Stimulated activated CD8-positive, alpha-beta memory T cell treated with anti-CD3 and anti-CD28 coated beads, Interleukin-7, amount 100 ng/mL, for 1 hour (primary cell): ENCODE measurements at places on chromosomes 1 and 21.
A peak's percentile ranks its signal among the peaks of the same experiment; 100 is the strongest.

DNA sequence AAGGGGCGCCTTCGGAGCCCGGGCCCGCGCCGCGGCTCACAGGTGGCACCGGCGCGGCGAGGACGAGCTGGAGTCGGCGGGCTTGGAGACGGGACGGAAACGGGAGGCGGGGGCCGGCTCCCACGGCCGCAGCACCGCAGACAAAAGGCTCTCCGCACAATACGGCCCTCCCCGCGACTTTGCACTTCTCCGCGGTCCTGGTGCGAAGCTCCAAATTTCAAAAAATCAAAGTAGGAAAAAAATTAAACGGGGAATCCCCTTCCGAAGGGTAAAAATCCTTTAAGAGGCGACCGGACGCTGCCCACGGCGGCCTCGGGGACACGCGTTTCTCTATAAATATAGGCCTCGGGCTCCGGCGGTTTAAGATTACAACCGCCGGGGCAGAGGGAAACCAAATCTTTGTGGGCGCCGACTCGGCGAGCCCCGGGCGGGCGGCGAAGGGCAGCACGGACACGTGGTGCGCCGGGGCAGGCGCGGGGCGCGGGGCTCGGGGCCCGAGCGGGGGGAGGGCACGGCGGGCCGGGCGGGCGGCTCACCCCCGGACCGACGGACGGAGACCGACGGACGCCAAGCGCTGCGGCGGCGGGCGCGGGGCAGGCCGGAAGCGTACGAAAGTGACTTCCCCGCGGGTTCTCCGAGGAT is 453 bp downstream of the PABPC4 start:
- peak; percentile 9 for DNase-seq

- no peak for DNase-seq
Observed at GRCh38 chr1:182301467-182302198, 90.0 kb downstream of the GLUL start.

DNA sequence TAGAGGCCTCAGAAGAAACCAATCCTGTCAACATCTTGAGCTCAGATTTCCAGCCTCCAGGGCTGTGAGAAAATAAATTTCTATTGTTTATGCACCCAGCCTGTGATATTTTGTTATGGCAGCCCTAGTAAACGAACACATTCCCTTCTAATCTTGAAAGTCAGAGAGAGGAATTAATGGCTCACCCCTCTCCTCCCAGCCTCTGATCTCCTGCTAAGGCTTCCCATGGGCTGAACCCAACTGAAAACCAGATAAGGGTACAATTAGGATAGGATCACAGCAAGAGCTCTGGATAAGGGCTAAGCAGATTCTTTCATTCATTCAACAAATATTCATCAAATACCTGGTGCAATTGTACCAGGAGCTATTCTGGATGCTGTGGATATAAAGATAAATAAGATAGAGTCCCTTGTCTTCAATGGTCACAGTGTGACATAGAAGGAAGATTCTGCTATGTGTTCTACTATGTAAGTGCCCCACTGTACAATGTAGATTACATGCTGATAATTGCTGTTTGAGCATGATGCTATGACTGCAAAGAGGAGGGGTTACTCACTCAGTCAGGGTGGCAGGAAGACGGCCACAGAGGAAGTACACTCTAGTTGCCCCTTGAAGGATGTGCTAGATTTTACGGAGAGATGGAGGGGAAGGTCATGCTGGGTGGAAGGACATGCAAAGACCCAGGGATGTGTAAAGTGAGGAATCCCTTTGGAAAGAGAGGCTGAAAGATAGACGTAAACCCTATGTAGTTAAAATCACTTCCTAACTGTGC is 203.3 kb upstream of the JUN start:
- DNase-seq = no peak

DNA sequence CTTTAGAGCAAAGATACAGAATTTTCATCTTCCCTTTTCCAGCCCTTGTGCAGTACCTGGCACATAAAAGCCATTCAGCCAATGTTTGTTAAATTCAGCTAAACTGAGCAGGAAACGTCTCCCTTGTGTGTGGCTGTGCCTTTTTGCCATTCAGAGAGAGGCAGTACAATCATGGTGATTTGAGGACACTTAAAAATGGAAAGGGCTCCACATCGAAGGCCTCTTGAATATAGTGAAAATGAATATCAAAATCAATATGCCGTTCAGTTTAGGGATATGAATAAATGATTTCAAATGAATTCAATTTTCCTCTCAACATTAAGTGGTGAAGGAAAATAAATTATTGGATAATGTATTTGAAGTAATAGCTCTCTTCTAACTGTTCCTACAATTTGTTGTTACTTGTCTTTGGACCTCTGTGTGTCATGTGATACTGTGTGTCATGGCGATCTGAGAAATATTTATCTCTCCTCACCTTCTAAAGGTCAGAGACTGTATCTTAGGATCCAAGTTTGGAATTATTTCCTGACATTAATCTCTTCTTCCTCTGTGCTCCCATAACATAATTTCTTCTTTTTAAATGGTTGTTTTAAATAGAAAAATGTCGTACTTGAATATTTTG is 355.6 kb upstream of the ST6GALNAC5 start:
- no peak for DNase-seq

DNA sequence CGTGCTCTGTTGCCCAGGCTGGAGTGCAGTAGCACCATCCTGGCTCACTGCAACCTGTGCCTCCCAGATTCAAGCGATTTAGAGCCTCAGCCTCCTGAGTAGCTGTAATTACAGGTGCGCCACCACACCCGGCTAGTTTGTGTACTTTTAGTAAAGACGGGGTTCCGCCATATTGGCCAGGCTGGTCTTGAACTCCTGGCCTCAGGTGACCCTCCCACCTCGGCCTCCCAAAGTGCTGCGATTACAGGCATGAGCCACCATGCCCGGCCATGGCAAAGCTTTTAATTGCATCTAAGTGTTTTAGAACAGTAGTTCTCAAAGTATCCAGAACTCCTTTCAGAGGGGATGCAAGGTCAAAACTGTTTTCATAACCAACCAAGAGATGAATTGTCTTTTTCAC is 25.1 kb upstream of the IFNGR2 start:
- no peak for DNase-seq

DNA sequence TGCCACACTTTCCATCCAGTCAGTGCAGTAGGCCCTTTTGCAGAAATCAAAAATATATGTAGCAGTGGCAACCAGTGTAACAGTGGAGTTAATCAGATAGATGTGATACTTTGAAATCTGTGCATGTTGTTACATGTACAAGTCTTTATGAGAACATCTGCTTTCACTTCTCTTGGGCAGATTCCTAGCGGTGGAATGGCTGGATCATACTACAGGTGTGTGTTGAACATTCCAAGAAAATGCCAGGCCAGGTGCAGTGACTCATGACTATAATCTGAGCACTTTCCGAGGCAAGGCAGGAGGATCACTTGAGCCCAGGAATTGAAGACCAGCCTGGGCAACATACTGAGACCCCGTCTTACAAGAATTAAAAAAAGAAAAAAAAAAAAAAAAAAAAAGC is 55.3 kb downstream of the GNB1 start:
- DNase-seq = no peak

- no peak for DNase-seq
Observed at GRCh38 chr21:45788637-45789506, 145.3 kb downstream of the PCBP3 start.

- DNase-seq = no peak
Observed at GRCh38 chr21:28444111-28444510, 548.6 kb downstream of the LTN1 start.

- no peak for DNase-seq
Observed at GRCh38 chr1:61079898-61080336, 2.4 kb upstream of the NFIA start.
